Thymus (tissue), 14 donors: ENCODE measurements at places on chromosomes 11 and 22. TPM values are rescaled to one million over a fixed set of nuclear protein-coding genes. Genes with fewer than 3 reads are reported as not detected.
A peak's percentile ranks its signal among the peaks of the same experiment; 100 is the strongest.

DNA sequence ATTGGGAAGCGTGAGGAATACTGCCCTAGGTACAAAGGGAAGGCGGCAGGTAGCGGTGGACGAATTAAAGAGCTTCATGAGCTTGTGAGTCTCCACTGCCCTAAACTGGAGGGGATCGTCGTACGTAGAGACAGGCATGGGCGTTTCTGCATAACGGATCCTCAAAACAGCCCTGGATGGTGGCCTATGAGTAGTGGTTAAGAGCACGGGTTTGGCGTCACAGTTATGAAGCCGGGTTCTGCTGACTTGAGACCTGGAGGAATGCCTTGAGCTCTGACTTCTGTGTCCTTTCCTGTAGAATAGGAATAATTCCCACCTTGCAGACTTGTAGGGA lies 335 bp downstream of the TMEM138 start:
- H3K4me3 ChIP-seq, result peak overlapping the region; percentile 100
- H3K27me3 ChIP-seq, result no peaks in the 10 kb centered on the region
- peaks cover 21% of the 10 kb centered on the region for H3K4me1 ChIP-seq
- DNase-seq, result no peak
- peak overlapping the region; percentile 95 for H3K27ac ChIP-seq

DNA sequence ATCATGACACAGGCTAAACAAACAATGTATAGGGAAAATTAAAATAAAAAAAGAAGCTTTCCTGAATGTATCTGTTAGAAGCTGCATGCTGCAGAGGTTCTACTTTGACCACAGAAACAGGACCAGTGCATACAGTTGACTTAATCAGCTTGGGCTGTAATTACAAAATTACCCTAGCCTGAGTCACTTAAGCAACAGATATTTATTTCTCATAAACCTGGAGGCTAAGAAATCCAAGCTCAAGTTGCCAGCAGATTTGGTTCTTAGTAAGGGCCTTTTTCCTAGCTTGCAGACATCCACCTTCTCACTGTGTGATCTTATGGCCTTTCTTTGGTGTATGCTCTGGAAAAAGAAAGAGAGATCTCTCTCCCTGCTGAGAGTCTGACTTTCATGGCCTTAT lies 946.5 kb upstream of the RAG2 start:
- H3K36me3 ChIP-seq, result no peaks in the 10 kb centered on the region
- H3K27me3 ChIP-seq, result no peaks in the 10 kb centered on the region
- H3K4me1 ChIP-seq, result no peaks in the 10 kb centered on the region
- no peak overlapping the region for H3K4me3 ChIP-seq
- no peak overlapping the region for H3K27ac ChIP-seq

DNA sequence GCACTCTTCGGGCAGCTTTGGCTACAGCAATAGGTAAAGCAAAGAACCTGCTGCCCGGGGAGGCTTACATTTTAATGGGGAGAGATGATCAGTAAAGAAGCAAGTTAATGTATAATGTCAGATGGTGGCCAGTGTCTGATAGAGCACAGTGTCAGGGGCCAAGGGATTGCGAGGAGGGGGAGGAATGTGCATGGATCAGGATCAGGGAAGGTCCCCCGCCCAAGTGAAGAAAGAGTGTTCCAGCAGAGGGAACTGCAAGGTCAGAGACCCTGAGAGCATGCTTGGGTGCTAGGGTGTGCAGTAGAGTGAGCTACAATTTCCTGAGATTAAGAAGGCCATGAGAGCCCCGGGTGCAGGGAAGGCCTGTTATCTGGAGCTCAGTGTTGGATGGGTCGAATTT lies 39.7 kb downstream of the TIMP3 start:
- H3K27me3 ChIP-seq, result no peaks in the 10 kb centered on the region
- no peak for DNase-seq
- no peaks in the 10 kb centered on the region for H3K36me3 ChIP-seq
- no peak overlapping the region for H3K4me3 ChIP-seq
- H3K27ac ChIP-seq, result no peak overlapping the region

- peaks cover 57% of the 10 kb centered on the region for H3K36me3 ChIP-seq
- peaks cover 59% of the 10 kb centered on the region for H3K4me1 ChIP-seq
- H3K27me3 ChIP-seq, result no peaks in the 10 kb centered on the region
- peak overlapping the region; percentile 96 for H3K27ac ChIP-seq
- H3K4me3 ChIP-seq, result peak overlapping the region; percentile 51
Observed at GRCh38 chr22:23696326-23696851, 5.6 kb downstream of the RGL4 start.

GRCh38 chr22:44881624-44882023 lies 128.2 kb downstream of the PHF21B start:
- H3K36me3 ChIP-seq, result no peaks in the 10 kb centered on the region
- DNase-seq, result no peak
- H3K27me3 ChIP-seq, result no peaks in the 10 kb centered on the region
- H3K4me1 ChIP-seq, result no peaks in the 10 kb centered on the region
- H3K27ac ChIP-seq, result no peak overlapping the region

DNA sequence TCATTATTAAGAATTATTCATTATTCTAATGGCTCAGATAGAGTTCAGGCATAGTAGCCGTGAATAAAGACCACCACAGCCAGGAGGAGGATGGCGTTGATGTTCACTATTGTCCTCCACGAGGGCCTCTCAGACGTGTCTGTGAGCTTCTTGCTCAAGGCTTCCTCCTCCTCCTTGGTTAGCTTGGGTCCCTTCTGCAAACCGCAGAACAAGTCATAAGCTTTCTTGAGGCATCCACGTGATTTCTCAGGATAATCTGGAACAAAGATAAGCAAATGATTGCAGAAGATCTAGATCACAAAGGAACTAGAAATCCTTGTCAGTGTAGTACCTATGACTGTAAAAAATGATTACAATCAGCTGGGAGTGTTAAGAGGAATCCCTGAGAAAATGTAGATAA lies 13.6 kb upstream of the RFPL2 start:
- DNase-seq, result no peak
- no peaks in the 10 kb centered on the region for H3K36me3 ChIP-seq
- no peaks in the 10 kb centered on the region for H3K4me1 ChIP-seq
- H3K27me3 ChIP-seq, result no peaks in the 10 kb centered on the region
- H3K4me3 ChIP-seq, result no peak overlapping the region

- H3K27ac ChIP-seq, result peak within 1 kb of the TSS; percentile 74
- no peaks in the 10 kb centered on the region for H3K27me3 ChIP-seq
- no peaks in the 10 kb centered on the region for H3K4me1 ChIP-seq
- H3K4me3 ChIP-seq, result peak within 1 kb of the TSS; percentile 13
Observed at GRCh38 chr22:38981992-38982927, at the start of gene APOBEC3B. TSS of gene APOBEC3B (plus strand) at chr22:38982347. CDS start at chr22:38982454, 107 bp downstream.

GRCh38 chr11:10350334-10350733 lies 45.5 kb downstream of the ADM start:
- DNase-seq, result no peak
- no peak overlapping the region for H3K27ac ChIP-seq
- H3K4me3 ChIP-seq, result no peak overlapping the region
- H3K4me1 ChIP-seq, result peaks cover 2% of the 10 kb centered on the region
- no peaks in the 10 kb centered on the region for H3K27me3 ChIP-seq

The MPST gene
- 18.2 TPM for total RNA-seq
